Stimulated activated CD8-positive, alpha-beta memory T cell treated with anti-CD3 and anti-CD28 coated beads, Interleukin-4, amount 100 ng/mL, for 1 hour (primary cell): ENCODE measurements at places on chromosomes 7 and 10.

- no peak for DNase-seq
Measured at GRCh38 chr10:119452396-119452795, 90.1 kb downstream of the RGS10 start.

- peak; percentile 31 for DNase-seq
Measured at GRCh38 chr7:142626420-142627035, 122.7 kb upstream of the PRSS1 start.

DNA sequence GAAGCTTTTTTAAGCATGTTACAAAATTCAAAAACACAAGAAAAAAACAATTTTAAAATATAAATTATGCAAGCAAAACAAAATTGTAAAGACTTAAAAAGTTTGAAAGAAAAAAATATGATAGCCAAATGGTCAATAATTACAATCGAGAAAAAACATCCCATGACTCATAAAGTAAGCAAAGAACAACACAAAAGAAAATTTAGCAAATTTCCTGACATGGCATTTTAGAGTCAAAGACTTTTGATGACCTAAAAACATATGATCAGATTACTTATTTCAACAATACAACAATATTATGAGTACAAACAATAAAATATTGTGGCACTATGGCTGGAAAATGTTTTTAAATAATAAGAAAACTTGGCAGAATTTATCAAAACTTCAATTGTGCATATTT lies 312.1 kb upstream of the MEOX2 start:
- no peak for DNase-seq

DNA sequence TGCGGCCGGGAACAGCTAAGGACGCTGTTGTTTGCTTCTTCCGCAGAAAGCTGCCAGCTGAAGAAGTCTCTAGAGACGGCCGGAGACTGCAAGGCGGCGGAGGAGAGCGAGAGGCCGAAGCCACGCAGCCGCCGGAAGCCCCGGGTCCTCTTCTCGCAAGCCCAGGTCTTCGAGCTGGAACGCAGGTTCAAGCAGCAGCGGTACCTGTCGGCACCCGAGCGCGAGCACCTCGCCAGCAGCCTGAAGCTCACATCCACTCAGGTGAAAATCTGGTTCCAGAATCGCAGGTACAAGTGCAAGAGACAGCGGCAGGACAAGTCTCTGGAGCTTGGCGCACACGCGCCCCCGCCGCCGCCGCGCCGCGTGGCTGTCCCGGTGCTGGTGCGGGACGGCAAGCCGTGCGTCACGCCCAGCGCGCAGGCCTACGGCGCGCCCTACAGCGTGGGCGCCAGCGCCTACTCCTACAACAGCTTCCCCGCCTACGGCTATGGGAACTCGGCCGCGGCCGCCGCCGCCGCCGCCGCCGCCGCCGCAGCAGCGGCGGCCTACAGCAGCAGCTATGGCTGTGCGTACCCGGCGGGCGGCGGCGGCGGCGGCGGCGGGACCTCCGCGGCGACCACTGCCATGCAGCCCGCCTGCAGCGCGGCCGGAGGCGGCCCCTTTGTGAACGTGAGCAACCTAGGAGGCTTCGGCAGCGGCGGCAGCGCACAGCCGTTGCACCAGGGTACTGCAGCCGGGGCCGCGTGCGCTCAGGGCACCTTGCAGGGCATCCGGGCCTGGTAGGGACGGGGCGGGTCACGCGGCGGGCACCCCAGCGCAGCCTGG lies 2.4 kb downstream of the NKX2-3 start:
- no peak for DNase-seq

- no peak for DNase-seq
Measured at GRCh38 chr10:64813391-64813790, 1292.2 kb downstream of the REEP3 start.

GRCh38 chr10:63208986-63209385 lies 75.9 kb downstream of the NRBF2 start:
- DNase-seq = no peak

- no peak for DNase-seq
Measured at GRCh38 chr7:41536873-41537665, 165.8 kb downstream of the INHBA start.

DNA sequence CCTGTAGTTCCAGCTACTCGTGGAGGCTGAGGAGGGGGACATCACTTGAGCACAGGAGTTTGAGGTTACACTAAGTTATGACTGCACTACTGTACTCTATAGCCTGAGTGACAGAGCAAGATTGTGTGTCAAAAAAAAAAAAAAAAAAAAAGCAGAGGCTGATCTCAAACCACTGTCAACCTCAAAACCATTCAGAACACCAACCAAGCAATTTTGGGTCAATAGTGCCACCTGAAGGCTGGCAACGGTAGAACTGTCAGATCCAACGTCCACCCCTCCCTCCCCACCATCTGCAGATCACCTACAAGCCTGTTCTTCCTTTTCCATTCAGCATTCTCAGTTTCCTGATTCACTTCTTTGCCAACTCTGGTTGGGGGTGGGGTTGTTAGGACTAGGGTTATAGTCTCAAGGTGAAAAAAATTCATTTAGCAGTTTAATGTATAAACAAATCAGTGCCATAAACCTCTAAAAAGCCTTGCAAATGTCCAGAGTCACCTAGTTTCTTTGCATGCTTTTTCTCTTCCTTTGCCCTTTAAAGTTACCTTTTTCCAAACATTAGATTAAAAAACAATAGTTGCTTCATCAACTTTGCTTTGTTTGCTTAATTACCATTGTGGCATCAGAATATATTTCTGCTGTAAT lies 2.6 kb downstream of the MRPS33 start:
- peak; percentile 55 for DNase-seq

- no peak for DNase-seq
Measured at GRCh38 chr7:103119791-103120291, 29.1 kb downstream of the NAPEPLD start.
